Endodermal cell (in vitro differentiated cells): ENCODE measurements at places on chromosomes 7 and 10. TPM values are rescaled to one million over a fixed set of nuclear protein-coding genes. Genes with fewer than 3 reads are reported as not detected.

DNA sequence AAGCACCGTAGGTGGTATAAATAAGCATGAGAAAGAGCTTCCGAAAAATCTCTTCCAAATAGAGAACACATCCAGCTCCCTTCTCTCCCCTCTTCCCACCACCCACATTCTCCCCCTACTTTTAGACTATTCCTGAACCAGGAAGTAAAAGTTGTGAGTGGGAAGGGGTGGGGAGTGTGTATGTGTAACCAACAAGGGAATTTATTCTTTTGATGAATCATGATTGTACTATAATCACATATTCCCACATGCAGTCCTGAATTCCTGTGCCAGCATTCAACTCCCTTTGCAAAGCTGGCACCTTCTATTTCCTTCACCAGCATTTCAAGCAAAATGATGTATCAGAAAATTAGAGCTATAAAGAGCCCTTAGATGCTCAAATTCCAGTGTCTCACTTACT is 230.6 kb upstream of the CHRM2 start:
- no peak for DNase-seq

- no peak for DNase-seq
Measured at GRCh38 chr7:151683615-151684407, 164.1 kb upstream of the RHEB start.

The BET1 gene
- total RNA-seq, result 27.6 and 28.1 TPM in 2 replicates

The GATA3 gene
- 42.4 and 51.3 TPM in 2 replicates for total RNA-seq
